ENCODE measurements at places on chromosomes 3 and 15. TPM values are rescaled to one million over a fixed set of nuclear protein-coding genes. Genes with fewer than 3 reads are reported as not detected.

Gene PDCD7
- 19.2 TPM for total RNA-seq

Gene FOXB1
- total RNA-seq, result not detected

Gene SCN11A
- 1.5 TPM for total RNA-seq

Gene VIPR1
- total RNA-seq, result 3.4 TPM

Gene CEP70
- 37.4 TPM for total RNA-seq

Gene CHST2
- total RNA-seq, result 56.3 TPM

Gene JAGN1
- total RNA-seq, result 24.0 TPM

Gene TMEM45A
- total RNA-seq, result 15.5 TPM

Gene CLEC3B
- 64.5 TPM for total RNA-seq

Gene GABRA5
- total RNA-seq, result 0.06 TPM

Gene NEK11
- 15.2 TPM for total RNA-seq

Gene IL16
- 6.7 TPM for total RNA-seq

Gene HESX1
- total RNA-seq, result 0.76 TPM

Gene CIB2
- total RNA-seq, result 14.0 TPM

Gene SPTBN5
- total RNA-seq, result 1.4 TPM

Gene ZNF501
- 9.2 TPM for total RNA-seq

Gene MAP6D1
- total RNA-seq, result 4.0 TPM

Gene IGF2BP2
- total RNA-seq, result 64.8 TPM

Gene MOBP
- total RNA-seq, result not detected

Gene C3orf33
- total RNA-seq, result 6.7 TPM

Gene DUOX1
- total RNA-seq, result 1.8 TPM

Gene CA12
- 178 TPM for total RNA-seq

Gene GPR149
- total RNA-seq, result not detected

Gene CCDC54
- total RNA-seq, result not detected

Gene SYNM
- total RNA-seq, result 33.3 TPM

Gene CDV3
- 94.7 TPM for total RNA-seq

Gene TMEM266
- total RNA-seq, result 6.3 TPM

Gene CEMIP
- total RNA-seq, result 1.6 TPM

Gene C3orf80
- 0.53 TPM for total RNA-seq

Gene AEN
- total RNA-seq, result 8.3 TPM

Gene TEX55
- not detected for total RNA-seq

Gene CCR5
- total RNA-seq, result 0.47 TPM

Gene HTR3C
- total RNA-seq, result not detected
